ENCODE measurements at places on chromosomes 7 and 10.

DNA sequence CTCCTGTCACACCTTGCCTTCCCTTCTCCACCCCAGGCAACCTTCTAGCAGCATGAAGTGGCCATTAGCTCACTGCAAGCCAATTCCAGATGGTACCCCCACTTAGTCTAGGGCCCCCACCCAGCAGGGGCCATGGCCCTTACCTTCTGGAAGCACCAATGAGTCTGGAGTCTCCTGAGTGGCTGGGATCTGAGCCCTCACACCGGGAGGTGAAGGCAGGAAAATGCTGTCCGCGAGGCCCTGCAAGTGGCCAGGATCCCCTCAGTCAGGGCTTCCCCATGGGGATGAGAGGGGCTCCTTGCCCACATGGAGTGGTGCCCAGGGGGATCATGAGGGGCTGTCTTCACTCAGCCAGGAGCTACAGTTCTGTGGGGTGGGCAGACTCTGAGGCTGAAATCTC is 4.6 kb downstream of the AQP1 start:
- DNase-seq: no peak

GRCh38 chr7:74097937-74098614 is 14.5 kb downstream of the LIMK1 start:
- no peak for DNase-seq

DNA sequence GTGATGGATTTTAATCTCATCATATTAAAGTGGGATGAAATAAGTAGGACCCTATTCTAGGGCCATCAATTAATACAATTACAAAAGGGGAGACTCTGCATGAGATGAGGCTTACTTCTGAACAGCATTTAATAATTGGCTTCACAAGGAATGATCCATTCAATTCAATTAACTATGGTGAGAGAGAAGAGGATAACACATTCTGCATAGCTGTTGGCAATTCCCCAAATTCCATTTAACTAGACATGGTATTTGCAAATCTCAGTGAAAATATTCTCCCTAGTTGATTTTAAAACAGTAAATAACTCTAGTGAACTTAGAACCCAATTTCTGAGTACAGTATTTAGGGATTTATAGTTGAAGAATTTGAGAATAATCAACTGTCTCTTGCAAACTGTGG is 145.3 kb downstream of the NOC3L start:
- no peak for DNase-seq

- no peak for DNase-seq
Observed at GRCh38 chr10:126459878-126460481, 71.7 kb upstream of the ADAM12 start.

DNA sequence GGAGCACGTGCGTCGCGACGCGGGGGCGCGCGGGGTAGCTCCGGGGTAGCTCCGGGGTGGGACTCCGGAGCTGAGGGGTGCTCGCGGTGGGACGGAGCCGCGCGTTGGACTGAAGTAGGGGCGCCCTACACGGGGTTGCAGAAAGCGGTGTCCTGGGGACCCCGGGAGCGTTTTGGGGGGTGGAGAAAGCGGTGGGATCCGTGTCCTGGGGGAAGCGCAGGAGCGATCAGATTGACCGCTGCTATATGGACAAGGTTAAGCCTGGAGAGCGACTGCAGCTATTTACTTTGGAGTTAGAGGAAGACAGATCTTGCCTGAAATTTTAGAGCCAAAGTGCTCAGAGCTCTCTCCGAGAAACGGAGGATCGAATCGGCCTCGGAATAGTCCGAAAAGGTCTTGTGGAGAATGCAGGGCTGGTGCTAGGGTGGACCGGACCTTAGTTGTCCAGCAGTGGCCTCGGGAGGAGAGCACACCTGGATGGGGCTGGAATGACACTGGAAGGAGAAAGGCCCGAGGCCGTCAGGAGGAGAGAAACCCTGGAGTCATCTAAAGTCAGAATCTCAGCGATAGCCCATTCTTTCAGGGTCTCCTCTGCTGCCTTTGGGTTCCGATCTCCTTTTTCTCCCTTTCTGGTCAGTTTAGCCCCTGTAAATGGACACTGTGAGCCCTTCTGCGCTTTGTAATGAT is 564 bp downstream of the PDSS1 start:
- DNase-seq: no peak

DNA sequence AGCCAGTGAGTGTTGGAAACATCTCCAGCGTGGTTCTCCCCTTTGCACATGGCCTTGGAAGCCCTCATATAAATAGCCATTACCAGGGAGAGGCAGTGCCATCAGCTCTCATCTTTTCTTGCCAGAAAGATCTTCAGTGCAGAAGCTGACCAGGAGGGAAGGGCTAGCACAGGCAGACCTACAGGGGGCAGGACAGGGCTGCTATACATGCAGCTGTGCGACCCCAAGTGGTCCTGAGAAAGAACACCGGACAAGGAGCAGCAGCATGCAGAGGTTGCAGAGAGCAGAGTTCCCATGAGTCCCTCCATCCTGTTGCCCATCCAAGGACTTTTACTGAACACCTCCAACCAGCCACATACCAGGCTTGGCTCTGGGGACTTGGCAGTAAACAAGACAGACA is 17.1 kb downstream of the GRID1 start:
- no peak for DNase-seq

DNA sequence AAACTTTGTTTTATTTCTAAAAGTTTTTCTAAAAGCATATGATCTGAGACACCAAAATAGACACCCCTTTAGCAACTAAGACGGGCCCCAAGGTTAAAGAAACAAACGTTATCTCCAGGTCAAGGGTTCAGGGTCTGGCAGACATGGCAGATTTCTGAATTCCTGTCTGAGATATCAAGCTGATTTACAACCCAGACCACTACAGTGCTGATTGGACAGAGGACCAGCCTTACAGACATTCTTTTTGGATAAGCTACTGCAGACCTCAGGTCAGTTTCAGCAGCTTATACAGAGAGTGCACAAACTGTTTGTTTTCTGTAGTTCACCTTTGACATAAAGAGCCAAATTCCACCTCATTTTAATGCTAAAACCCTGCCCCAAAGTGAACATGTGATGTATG is 34.8 kb downstream of the SVOPL start:
- DNase-seq: no peak

- no peak for DNase-seq
Observed at GRCh38 chr7:119556436-119556835, 716.5 kb upstream of the KCND2 start.

DNA sequence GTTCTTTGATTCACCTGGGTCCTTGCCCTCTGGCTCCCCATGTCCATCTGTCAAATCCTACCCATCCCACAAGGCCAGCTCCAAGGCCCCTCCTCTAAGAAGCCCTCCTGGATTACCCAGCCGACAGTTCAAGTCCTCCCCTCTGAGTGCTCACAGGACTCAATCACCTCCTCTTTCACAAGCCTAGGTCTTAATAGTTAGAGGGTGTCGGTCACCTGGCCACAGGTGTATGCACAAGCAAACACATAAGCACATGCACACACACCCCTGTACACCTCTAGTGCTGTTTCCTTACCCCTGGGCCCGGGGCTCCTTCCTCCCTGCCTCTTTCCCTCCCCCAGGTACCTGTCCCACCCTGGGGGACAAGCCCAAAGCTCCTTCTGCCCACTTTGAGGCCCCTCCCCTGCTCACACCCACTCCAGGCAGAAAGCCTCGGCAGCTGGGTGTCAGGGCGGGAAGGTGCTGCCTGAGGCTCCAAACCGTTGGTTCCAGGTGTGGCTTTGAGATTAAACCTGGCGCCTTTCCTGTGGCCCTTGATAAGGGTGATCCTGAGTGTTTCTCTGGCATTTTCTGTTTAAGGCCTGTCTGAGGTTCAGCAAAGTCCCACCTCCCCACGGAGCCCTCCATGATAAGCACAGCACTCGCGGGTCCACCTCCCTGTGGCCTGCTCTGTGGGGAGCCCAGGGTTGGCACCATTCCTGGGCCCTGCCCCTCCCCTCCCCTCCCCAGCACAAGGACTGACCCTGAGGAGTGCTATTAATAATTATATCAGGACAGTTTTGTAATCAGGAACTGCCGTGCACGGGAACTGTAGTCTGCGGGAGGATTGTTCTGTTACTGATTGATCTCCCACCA is 14.6 kb upstream of the AQP1 start:
- DNase-seq: no peak

- no peak for DNase-seq
Observed at GRCh38 chr7:105278973-105279687, 109.6 kb downstream of the SRPK2 start.

- DNase-seq: no peak
Observed at GRCh38 chr7:132783824-132784223, 207.6 kb upstream of the PLXNA4 start.

GRCh38 chr10:49761789-49762565 is at the start of gene OGDHL:
OGDHL (minus strand) TSS chr10:49762323; CDS start chr10:49758592, 3,731 bp downstream.
- peak; percentile 25 for DNase-seq

DNA sequence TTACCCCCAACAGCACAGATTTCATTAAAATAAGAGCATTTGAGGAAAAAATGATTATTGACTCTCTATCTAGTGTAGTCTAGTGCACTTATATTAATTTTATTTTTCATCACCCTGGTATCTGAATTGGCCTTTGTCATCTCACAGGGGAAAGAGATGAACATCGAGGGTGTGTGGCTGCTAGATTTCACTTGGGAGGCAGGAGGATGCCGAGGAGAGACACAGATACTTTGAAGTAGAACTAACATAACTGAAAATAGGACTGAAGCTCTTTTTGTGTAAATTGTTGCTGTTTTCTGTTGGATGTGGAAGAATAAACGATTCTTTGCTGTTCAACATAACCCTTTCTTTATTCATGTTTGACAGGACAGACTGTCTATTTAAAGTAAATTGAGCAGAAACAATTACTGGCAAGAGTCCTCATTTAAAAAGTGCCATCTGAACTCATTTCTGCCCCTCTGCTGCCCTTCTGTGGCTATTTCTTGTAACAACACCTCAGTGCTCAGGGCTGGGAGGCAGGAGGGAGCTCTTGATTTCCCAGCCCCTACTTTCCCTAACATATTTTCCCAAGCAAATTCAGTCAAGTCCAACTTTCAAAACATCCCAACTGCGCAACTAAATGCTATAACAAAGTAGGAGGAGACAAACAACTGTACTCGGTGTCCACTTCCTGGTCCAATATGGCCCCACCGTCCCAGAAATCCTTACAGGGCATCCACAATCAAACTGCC is 15.6 kb downstream of the LYZL1 start:
- DNase-seq: no peak

- DNase-seq: no peak
Observed at GRCh38 chr7:120053390-120053961, 219.5 kb upstream of the KCND2 start.

DNA sequence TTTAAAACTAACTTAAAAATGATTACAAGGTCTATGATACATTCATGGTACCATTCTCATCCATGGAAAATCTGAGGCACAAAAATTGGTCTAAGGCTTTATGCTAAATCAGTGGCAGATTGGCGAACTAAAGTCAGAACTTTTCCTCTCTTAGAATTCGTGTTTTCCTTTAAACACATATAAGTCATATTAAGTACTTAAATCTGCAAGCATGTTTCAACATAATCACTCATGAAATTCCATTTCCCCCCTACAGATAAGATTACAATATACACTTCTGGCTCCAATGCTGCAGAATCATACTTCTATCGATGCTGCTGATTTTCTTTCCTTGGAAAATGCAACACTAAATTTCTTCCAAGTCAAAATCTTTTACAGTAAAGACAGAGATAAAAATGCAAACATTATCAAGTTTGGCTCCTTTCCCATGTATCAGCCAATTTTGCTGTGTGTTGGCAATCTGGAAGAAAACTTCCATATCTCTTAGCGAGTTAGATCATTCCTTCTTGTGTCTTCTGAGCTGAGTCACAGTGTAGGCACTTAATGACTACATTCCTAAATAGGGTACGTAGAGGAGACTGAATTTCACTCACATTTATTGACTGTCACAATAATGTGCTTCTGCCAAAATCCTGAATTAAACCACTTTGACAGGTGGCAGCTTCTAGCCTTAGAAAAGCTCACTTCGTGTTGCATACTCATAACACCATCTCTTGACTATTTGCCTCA is 76.4 kb upstream of the LRRC17 start:
- DNase-seq: no peak

- no peak for DNase-seq
Observed at GRCh38 chr7:154777908-154778307, 225.0 kb downstream of the PAXIP1 start.

- no peak for DNase-seq
Observed at GRCh38 chr10:70368774-70369482, 13.5 kb downstream of the LRRC20 start.

- no peak for DNase-seq
Observed at GRCh38 chr7:79405368-79405767, 48.1 kb downstream of the MAGI2 start.

GRCh38 chr10:89481662-89482061 is 53.7 kb downstream of the SLC16A12 start:
- no peak for DNase-seq

DNA sequence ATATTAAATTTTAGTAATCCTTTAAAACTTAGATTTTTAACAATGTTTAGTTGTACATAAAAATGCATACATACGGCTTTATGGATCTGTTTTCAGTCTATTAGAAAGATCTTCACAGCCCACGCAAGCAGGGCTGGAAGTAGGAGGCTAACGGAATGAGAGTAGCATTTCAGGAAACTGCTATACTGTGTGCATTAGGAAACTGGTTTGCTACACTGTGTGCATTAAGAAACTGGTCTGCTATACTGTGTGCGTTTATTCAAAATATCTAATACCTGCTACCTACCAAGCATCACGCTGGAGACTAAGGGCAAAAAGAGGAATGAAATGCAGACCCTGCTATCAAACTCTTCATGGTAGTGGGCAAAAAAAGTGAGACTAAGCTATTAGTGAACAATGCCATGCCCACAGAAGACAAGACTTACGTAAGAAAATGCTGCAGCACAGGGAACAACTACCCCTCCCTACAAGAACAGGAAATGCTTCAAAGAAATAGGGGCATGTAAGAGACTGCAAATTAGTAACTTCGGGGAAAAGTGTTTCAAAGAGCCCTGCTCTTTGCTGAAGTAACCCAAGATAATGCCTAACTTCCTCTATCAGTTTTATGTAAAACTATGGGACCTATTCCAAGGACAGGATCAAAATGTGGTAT is 11.3 kb downstream of the RAB11FIP2 start:
- no peak for DNase-seq

DNA sequence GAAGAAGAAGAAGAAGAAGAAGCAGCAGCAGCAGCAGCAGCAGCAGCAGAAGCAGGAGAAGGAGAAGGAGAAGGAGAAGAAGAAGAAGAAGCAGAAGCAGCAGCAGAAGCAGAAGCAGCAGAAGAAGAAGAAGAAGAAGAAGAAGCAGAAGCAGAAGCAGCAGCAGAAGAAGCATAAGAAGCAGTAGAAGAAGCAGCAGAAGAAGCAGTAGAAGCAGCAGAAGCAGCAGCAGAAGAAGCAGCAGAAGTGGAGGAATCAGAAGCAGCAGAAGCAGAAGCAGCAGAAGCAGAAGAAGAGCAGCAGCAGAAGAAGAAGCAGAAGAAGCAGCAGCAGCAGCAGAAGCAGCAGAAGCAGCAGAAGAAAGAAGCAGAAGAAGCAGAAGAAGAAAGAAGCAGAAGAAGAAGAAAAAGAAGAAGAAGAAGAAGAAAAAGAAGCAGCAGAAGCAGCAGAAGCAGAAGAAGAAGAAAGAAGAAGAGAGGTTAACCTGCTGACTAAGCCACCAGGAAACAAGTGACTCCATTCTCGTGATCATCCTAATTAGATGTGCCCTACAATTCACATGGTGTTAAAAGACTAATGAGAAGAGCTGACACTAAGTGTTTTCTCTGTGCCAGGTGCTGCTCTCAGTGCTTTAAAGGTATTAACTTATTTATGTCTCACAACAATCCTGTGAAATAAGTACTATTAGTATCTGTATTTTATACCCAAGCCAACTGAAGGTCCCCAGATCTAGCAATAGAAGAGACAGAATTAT is 11.6 kb downstream of the CDNF start:
- no peak for DNase-seq
